ENCODE measurements at places on chromosomes 2 and 18. TPM values are rescaled to one million over a fixed set of nuclear protein-coding genes. Genes with fewer than 3 reads are reported as not detected.

GRCh38 chr18:58761241-58761969 lies 90.1 kb downstream of the MALT1 start:
- H3K4me1 ChIP-seq, result no peaks in the 10 kb centered on the region
- H3K27me3 ChIP-seq, result no peaks in the 10 kb centered on the region
- no peak overlapping the region for H3K27ac ChIP-seq
- no peaks in the 10 kb centered on the region for H3K36me3 ChIP-seq

GRCh38 chr2:189131991-189132390 lies 47.6 kb downstream of the COL5A2 start:
- no peaks in the 10 kb centered on the region for H3K27me3 ChIP-seq
- DNase-seq, result no peak

DNA sequence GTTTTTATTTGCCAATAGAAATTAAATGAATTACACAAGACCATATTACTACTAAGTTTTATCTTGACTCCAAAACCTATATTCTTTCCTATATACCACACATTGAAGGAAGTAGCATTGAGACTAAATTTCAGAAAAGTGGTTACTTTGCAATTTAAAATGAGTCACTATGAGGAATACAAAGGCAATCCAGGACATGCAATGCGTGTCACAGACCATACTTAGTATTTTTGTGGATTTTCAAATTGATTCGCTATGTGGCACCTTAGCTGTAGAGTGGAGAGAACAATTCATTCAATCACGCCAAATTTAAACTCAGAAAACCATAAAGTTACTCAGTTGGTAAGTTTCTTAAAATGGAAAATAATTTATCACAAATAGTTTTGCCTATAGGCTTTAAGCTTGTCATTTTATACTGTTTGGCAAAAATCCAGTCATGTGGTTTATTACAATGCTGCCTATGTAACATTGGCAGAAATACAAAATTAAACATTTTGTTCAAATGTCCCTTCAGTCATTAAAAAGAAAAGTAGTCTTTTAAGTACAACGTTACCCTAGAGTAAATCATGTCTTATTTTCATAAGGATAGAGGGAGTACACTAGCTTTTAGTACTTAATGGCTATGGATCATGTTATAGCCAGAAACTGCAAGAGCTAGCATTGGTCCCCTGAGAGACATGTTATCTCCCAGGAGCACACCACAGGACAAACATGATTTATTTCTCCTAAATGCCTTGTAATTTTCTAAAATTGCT lies 222.8 kb upstream of the CDH7 start:
- no peak for DNase-seq
- H3K4me1 ChIP-seq, result no peaks in the 10 kb centered on the region
- H3K4me3 ChIP-seq, result no peak overlapping the region
- no peaks in the 10 kb centered on the region for H3K27me3 ChIP-seq
- H3K36me3 ChIP-seq, result no peaks in the 10 kb centered on the region

- no peaks in the 10 kb centered on the region for H3K36me3 ChIP-seq
- H3K4me3 ChIP-seq, result no peak overlapping the region
- no peaks in the 10 kb centered on the region for H3K27me3 ChIP-seq
- no peak for DNase-seq
- H3K27ac ChIP-seq, result no peak overlapping the region
Measured at GRCh38 chr2:1011985-1012384, 61.3 kb downstream of the SNTG2 start.

DNA sequence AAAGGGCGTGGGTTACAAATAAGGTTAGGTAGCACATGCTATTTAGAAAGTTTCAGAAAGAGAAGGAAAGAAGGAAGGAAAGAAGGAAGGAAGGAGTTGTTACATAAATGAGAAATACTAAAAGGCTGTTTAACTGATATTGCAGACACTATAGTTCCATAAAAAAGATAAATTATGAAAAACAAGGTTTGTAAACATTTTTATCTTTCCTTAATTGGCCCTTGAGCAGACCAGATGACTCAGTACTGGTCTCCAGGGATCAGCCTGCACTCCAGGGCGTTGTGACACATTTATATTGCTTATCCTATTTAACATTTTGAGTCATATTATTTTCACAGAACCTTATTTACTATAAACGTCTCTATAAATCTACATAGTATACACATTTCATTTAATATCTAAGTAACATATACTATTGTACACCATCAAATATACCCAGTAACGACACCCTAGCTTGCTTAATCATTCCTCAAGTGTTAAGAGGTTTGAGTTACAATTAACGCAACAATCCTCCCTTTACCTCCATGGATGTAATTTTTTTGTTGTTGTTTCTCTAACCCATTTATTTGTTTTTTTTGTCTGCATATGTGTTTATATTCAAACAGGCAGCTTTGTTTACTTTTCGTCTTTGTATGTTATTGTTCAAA lies 2.8 kb upstream of the RAB31 start:
- no peak for DNase-seq
- no peak overlapping the region for H3K27ac ChIP-seq
- H3K4me1 ChIP-seq, result peaks cover 4% of the 10 kb centered on the region
- H3K27me3 ChIP-seq, result no peaks in the 10 kb centered on the region

GRCh38 chr2:46147626-46148368 lies 149.4 kb upstream of the EPAS1 start:
- H3K4me3 ChIP-seq, result no peak overlapping the region
- no peak overlapping the region for H3K27ac ChIP-seq
- H3K36me3 ChIP-seq, result peaks cover 4% of the 10 kb centered on the region

DNA sequence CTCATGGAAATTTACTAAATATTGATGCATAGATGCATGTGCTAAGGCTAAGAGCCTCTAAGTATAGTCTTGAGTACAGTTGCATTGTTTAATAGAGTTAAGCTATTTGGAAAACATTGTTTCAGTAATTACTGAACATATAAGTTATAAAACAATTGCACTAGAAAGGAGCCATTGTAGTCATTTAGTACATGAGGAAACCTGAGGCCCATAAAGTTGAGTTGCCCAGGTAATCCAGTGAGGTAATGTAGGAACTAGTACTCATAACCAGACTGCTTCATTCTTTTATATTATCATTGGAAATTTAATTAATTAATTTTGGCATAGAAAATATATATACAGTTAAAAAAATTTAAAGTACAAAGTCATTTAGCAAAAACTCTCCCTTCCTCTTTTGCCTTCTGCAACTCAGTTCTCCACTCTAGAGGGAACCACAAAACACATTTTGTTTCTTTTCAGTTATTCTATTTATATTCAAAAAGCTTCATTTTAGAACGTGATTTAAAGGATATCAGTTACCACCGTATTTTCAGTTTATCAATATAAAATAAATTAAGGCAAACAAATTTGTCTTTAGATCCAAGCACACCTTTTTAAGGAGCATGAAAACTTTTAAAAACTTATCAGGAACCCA lies 27.8 kb upstream of the TBR1 start:
- no peaks in the 10 kb centered on the region for H3K4me1 ChIP-seq
- H3K27me3 ChIP-seq, result no peaks in the 10 kb centered on the region
- no peak for DNase-seq
- H3K4me3 ChIP-seq, result no peak overlapping the region
- H3K36me3 ChIP-seq, result no peaks in the 10 kb centered on the region

DNA sequence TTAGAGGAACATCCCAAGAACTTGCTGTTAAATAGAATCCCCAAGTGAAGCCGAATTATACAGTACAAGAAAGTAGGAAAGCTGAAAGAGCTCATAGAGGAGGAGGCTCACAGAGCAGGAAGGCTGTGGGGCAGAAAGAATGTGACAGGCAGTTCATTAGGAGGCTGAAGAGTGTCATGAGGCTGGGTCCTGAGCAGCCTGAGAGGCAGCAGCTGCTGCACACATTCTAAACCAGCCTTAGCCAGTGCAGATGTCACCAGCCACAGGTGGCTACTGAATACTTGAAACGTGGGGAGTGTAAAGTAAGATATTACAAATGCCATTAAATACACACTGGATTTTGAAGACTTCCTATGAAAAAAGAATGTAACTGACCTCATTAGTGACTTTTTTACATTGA lies 490.2 kb upstream of the KLHL29 start:
- H3K4me3 ChIP-seq, result no peak overlapping the region
- no peak for DNase-seq
- H3K4me1 ChIP-seq, result no peaks in the 10 kb centered on the region

ERFE gene
- 0.54 TPM for polyA plus RNA-seq

SLC14A1 gene
- 0.39 TPM for polyA plus RNA-seq

SCN2A gene
- 0.06 TPM for polyA plus RNA-seq

SIX3 gene
- polyA plus RNA-seq, result not detected

NT5C1B gene
- polyA plus RNA-seq, result not detected
